B cell (primary cell): ENCODE measurements at places on chromosomes 1 and 21. TPM values are rescaled to one million over a fixed set of nuclear protein-coding genes. Genes with fewer than 3 reads are reported as not detected.

Gene ITLN2
- total RNA-seq: not detected in 2 replicates

Gene JAM2
- total RNA-seq: 0.94 and 1.3 TPM in 2 replicates

Gene FAM163A
- total RNA-seq: not detected in 2 replicates

Gene ERICH3
- 0.27 and 0.46 TPM in 2 replicates for total RNA-seq

Gene ATP5PB
- total RNA-seq: 110 and 113 TPM in 2 replicates

Gene NR1I3
- not detected in 2 replicates for total RNA-seq

Gene RNU1-1
- 4,377 and 4,541 TPM in 2 replicates for total RNA-seq

Gene ACTA1
- not detected in 2 replicates for total RNA-seq

Gene FABP3
- total RNA-seq: not detected in 2 replicates

DNA sequence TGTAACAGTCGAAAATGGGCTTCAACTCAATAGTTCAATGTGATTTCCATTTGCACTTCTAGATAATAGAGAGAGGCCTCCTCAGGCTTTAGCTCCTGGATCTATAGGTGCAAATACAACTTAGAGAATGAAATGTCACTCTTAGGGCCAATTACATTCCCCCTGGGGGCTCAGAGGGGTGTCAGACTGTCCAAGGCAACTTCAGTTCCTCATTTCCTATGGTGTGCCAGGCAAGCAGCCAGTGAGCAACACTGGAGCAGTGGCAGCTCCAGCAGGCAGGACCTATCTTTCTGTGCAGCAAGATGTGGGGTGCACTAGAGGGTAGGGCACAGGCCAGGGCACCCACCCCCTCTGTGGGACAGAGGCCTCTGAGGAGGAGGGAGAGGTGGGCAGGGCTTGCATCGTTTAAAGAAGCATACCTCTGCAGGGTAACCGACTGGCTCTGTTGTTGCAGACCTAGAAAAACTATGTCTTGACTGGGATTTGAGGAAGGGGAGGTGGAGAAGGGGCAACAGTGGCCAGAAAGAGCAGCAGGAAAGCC lies 97.3 kb downstream of the SUSD4 start:
- no peak for DNase-seq

- DNase-seq: no peak
Observed at GRCh38 chr1:180489976-180490375, 12.4 kb downstream of the ACBD6 start.

GRCh38 chr1:15797614-15798390 lies 9.6 kb downstream of the UQCRHL start:
- no peak for DNase-seq

GRCh38 chr1:212700892-212701819 lies 1.5 kb upstream of the BATF3 start:
- peak; percentile 52 for DNase-seq

- DNase-seq: peak; percentile 83
Observed at GRCh38 chr1:2528966-2529783, 888 bp downstream of the HES5 start.

DNA sequence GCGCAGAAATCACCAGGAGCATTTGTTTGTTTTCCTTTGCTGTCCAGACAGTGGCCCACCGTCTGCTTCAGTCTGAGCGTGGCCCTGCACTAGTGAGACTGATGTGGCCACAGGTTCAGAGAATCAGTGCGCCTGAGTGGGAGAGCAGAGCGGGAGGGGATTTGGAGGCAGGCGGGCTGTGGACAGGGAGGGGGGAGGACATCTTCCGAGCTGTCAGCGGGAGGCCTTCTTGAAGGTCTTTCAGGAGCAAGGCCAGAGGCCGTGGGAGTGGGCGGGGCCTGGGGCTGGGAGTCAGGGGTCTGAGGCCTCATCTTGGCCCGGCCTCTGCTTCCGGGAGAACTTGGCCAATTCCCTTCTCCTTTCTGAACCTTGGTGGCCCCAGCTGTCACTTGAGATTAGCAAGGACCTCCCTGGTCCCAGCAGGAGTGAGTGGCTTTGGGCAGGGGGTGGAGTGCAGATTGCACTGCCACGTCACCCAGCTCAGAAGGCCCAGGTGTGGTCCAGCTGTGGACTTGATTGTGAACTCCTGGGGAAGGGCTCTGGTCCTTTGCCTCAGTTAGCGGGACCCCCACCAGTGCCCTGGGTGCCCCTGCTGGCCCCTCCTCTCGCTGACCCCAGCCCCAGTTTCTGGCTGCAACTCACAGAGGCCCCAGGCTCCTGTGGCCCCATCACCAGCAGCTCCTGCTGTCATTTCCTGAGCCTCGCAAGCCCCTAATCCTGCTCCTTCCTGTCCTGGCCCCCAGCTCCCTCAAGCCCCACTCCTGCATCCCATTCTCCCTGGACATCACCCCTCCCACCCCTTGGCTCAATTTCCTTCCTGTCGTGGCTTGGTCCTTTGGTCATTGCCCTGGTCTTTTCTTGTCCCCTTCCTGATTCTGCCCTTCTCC lies 8.4 kb downstream of the TNFRSF1B start:
- no peak for DNase-seq

GRCh38 chr1:246921481-246921880 lies 10.3 kb downstream of the AHCTF1 start:
- no peak for DNase-seq

DNA sequence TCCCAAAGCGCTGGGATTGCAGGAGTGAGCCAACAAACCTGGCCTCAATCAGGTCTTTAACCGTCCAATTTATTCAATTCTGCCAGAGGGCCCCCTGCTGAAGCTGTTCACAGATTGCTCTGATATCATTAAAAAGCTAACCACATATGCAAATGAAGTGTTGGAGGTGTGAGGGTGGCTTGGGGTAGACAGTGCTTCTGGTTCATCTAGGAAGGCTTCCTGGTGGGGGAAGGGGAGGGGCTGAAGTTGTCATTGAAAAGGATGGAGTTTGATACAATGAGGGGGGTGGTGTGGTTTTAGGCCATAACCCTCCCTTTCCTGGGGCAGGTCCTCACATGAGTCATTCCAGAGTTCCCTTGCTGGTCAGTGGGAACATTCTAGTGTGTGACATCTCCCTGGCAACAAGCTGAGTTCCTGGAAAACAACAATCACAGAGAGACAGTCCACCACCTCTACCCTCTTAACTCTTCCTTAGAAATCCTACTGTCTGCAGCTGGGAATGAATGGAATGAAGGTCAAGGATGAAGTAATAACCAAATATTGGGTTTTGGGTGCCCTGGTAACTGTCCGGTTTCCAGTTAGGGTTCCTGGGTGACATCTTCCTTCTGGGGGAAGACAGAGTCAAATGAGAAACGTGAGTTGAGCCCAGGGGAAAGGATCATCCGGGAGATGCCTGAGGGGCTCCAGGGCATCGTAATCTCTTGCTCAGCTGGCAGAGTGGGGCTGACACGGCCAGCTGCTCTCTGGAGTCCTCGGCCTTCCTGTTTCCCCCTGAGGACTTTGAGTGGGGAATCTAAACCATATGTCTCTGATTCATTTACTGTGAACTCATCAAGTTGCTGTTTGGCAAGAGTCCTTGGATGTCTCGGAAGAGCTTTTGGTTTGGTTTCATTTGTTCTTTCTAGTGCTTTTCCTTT lies 32.2 kb downstream of the BATF3 start:
- DNase-seq: peak; percentile 22

GRCh38 chr1:15760520-15761211 lies 2.1 kb downstream of the FBLIM1 start:
- DNase-seq: peak; percentile 10

- DNase-seq: no peak
Observed at GRCh38 chr1:205477759-205478247, 22.0 kb upstream of the BLACAT1 start.

DNA sequence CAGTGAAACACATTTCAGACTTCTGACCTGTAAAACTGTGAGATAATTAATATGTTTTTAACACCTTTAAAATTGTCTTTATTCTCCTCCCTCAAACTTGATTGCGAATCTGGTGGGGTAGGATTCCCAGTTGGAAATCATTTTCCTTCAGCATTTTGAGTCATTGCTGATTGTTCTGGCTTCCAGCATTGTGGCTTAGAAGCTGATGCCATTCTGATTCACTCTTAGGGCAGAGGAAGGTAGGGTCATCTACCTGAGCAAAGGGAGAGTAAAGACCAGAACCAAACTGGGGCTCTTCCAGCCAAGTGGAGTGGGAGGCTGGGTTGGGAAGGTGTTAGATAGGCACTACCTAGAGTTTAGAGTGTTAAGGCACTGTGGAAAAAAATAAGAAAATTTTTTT lies 61.2 kb downstream of the MPZL1 start:
- DNase-seq: no peak

DNA sequence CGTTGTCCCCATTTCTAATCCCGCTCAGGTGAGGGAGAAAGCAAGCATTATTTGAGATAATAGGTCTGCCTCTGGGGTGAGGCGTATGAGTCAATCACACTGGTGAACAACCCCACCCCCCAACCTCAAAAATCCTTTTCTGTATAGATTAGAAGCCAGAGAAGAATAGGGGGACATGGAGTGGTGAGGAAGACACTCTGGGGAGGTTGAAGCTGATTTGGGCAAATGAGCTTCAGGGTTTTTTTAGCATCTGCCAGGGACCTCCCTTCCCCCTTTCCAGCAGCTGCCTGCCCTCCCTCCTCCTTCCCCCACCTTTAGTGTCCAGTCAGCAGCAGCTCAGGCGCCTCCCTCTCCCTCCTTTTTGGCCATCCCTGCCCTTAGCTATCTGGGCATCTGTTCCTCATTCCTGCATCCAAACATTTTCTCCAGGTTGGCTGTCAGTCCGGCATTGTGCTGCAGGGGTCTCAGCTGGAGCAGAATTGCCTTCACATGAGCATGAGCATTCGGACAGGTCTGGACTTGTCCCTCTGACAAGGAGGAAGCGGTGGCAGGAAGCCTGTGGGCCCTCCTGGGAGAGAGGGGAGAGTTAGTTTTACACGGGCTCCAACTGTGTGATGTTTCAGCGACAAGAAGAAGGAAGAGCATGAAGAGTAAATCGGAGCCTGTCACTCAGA lies 30.8 kb upstream of the PTGFRN start:
- no peak for DNase-seq

DNA sequence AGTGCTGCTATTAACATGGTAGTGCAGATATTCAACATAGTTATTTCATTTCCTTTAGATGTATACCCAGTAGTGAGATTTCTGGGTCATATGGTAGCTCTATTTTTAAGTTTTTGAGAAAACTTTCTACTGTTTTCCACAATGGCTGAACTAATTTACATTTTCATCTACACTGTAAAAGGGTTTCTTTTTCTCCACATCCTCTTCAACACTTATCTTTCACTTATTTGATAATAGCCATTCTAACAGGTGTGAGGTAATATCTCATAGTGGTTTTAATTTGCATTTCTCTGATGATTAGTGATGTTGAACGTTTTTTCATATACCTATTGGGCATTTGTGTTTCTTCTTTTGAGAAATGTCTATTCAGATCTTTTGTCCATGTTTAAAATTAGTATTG lies 149.8 kb downstream of the PDE4B start:
- no peak for DNase-seq

DNA sequence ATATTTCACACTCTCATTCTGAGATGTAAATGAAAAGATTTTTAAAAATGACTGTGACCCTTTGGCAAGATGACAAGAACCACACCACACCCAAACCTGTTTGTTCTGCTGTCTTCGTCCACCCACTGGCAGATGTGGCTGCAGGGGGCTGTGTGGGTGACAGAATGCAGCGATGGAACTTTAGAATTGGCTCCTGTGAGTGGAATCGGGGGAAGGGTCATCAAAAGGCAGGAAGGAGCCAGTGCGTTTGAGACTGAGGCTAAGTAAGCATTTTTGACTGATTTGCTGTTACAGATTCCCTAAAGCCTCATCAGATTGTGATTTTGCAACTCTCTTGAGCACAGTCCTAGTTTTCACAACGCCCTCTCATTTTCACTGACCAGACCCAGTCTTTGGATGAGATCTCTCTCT lies 111.2 kb upstream of the ADGRL2 start:
- no peak for DNase-seq

GRCh38 chr1:22920734-22921451 lies 51.8 kb downstream of the LACTBL1 start:
- DNase-seq: no peak

GRCh38 chr1:184390889-184391288 lies 4.1 kb downstream of the C1orf21 start:
- DNase-seq: no peak

DNA sequence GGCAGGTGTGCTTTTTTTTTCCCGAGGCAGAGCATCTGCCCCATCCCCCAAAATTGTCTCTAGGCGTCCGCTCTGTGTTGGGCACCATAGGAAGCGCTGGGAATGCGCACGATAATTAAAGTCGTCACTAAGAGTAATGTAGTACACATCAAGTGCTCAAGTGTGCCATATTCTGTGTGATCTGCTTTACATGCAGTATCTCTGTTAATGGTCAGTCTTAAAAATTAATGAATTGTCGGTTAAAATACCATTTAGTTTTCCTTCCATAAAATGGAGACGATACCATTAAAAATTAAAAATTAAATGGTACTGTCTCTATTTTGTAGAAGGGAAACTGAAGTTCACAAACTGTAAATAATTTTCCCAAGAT lies 544 bp upstream of the CCT8 start:
- DNase-seq: no peak

DNA sequence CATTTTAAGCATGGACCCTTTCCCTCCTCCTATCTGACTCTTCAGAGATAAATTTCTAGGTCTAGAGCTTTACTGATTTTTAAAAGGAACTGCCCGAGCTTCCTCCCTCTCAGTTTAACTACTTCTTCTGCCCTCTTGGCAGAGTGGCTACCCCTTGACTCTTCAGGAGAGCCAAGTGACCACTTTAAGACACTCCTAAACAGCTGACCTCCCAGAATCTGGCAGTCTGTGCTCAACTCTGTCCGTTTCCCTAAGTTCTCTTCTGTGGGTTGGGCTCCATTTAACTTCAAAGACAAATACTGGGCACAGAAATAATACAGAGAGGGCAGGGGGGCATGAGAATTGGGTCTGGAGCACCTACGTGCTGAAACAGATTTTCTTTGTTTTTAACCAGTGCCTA lies 196.3 kb upstream of the FOXD3 start:
- DNase-seq: no peak

DNA sequence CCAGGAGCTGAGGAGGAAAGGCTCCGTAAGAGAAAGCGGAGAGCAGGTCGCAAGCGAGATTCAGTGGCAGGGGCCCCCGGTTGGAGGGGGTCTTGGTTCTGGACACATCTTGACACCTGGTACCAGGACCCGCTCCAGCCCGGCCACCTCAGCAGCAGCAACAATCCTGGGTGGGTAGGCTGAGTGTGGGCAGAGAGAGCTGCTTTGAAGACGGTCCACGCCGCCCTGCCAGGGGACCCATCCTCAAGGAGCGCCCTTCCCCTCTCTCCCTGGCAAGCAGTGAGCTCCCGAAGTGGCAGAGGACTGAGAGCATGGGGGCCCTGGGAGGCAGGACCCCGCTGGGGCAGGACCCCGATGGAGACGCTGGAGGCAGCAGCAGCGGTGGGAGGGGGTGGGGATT lies 35.6 kb upstream of the LAPTM5 start:
- no peak for DNase-seq

DNA sequence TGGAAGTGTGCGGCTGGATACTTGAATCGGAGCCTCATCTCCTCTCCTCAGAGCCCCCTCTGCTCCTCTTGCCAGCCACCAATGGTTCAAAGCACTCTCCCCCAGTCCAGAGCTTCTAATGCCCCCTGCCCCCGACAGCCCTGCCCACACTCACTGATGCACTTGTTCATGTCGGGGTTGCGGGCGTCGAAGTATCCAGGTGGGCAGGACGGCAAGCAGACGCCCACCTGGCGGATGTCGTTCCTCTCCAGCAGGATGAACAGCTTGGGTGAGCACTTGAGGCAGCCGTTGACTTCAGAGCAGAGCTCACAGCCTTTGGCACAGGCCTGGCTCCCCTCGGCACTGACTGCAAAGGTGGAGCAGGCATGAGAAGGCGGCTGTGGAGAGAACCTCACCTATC lies 18.4 kb downstream of the RSPO1 start:
- no peak for DNase-seq
